ENCODE measurements at places on chromosomes 3 and 15.
A peak's percentile ranks its signal among the peaks of the same experiment; 100 is the strongest.

- DNase-seq = no peak
These were observed 40.4 kb downstream of the PRR23E start for GRCh38 chr3:127233371-127233770.

- no peak for DNase-seq
These were observed 236.6 kb downstream of the SOX2 start for GRCh38 chr3:181948286-181948685.

DNA sequence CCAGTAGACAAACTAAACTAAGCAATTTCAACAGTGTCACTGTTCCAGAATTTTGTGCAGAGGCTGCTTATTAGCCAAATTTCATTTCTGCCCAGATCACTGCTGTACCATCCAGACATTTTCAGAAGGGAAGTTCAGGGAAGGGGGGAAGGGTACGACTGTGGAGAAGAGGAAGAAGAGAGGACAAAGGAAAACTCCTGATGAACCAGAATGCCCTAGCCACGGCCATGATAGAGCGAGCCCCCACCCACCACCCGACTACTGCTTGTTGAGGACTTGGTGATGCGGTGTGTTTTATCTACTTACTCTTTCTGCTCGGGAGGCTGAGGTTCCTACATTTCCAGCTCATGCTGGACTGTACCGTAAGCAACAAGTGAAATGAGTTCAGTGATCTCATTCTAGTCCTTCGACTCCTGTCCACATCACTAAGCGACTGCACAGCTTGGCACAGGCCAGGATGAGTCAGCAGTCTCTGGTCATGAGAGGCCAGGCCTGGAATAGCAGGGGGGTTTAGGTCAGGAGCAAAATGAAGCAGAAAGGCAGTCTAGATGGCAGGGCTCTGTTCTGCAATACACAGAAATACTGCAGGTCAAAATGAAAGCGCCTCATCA, 330.8 kb downstream of the TIGIT start:
- peak; percentile 92 for DNase-seq

DNA sequence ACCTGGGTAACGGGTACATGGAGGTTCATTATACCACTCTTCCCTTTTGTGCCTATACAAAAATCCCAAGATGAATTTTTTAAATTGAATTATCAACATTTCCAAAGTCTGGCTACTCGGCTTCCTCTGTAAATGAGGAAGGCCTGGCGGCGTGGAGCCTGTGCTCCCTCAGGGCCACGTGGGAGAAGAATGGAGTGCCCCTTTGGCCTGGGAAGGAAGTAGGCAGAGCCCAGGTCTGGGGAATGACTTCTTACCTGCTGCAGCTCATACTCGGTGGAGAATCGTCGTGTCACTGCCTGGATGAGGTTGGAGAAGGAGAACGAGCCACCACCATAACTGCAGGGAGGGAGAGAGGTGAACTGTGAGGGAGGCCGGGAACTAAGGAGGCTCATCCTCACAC, 14.1 kb downstream of the MESP2 start:
- no peak for DNase-seq

- no peak for DNase-seq
These were observed 263.8 kb upstream of the UBE2E2 start for GRCh38 chr3:22939349-22939748.

All from HS-5 (cell line).